ENCODE measurements at places on chromosomes 11 and 22. TPM values are rescaled to one million over a fixed set of nuclear protein-coding genes. Genes with fewer than 3 reads are reported as not detected.

DNA sequence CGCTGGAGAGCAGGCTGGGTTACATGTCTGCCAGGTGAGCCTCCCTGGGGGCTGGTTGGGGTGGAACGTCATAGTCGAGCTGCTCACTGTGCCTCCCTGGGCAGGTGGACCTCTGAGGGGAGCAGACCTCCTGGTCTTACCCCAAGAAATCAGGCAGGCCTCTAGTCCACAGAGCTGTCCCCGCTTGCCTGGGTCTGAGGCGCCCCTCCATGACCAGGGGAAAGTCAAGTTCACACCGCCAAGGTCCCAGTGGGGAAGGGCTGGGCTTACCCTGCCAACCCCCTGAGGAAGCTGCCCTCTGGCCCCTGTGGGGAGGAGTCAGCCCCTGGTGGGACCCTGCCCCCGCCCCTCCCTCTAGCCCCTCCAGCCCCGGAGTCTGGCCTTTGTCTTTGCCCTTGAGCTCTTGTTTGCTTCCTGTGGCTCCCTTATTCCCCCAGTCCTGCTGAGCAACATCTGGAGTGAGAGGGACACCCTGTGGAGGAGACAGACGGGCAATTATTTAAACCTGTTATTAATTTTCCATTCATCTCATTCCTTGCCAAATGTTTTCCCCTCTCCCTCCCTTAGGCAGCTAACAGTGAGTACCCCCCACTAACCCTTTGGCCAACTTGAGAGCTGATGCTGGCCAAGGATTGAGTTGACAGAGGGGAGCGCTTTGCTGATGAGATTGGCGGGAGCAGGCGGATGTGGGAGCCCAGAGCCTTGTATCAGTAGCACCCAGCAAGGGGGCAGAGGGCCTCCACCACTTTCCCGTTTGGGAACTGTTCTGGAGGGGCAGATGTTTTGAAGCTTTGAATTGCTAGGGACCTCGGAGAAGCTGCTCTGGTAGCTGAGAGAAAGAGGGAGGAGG, 83.4 kb downstream of the CEP164 start:
- DNase-seq, result no peak

GRCh38 chr11:95154514-95154913, 64.9 kb downstream of the ENDOD1 start:
- DNase-seq, result peak; percentile 88

DNA sequence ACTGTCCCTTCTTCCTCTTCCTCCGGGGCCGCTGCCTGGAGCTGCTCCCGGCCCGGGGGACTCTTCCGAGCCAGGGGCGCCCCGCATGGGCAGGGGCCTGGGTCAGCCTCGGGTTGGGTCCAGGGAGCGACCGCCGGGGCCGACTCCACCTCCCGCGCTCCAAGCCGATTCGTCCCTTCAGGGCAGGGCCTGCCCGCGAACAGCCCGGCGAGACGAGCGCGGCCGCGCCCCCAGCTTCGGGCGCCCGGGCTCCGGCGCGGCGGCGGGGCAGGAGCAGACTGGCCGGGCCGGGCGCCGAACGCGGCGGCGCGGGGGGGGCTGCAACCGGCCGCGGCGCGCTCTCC, at the start of gene LARGE1:
LARGE1 (minus strand) TSS at position 280 of the 344 bp plus-strand sequence.
- DNase-seq, result peak; percentile 5

DNA sequence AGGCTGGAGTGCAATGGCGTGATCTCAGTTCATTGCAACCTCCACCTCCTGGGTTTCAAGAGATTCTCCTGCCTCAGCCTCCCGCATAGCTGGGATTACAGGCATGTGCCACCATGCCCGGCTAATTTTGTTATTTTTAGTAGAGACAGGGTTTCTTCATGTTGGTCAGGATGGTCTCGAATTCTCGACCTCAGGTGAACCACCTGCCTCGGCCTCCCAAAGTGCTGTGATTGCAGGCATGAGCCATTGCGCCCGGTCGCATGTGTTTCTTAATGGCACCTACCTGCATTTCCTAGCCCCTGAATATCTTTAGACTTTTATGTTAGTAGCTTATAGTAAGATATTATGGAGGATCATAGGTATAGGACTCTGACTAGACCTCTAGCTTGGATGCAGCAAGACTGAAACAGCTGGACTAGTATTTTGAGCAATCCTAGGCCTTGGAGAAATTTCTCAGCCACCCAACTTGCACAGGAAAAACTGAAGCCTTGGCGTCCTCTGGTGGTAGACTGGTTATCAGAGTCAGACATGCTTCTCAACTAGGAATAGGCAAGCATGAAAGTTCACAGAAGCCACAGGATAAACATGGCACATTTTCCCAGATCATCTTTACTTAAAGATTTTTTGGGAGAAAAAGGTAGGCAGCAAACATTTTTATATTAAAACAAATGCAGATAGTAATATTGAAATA, 22.7 kb upstream of the C1QTNF4 start:
- DNase-seq, result no peak

GRCh38 chr11:20535271-20535881, 64.0 kb upstream of the SLC6A5 start:
- DNase-seq, result no peak

DNA sequence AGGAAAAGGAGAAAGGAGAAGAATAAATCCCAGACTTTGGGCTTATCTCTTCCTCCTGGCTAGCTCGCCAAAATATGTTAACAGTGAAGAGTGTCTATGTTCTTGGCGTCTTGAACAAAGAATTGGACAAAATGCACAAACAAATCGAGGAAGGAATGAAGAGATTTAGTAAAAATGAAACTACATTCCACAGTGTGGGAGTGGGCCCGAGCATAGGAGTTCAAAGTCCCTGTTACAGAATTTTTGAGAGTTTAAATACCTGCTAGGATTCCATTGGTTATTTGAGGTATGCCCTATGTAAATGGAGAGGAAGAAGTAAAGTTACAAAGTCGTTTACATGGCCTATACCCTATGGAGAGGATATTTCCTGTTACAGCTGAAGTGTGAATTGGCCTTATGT, 525.1 kb upstream of the CNTN5 start:
- DNase-seq, result no peak

GRCh38 chr11:46457021-46457420, 65.4 kb upstream of the CHRM4 start:
- no peak for DNase-seq

GRCh38 chr11:2599561-2600189, 100.1 kb downstream of the KCNQ1OT1 start:
- no peak for DNase-seq

GRCh38 chr11:109788948-109789490, 304.2 kb upstream of the ZC3H12C start:
- DNase-seq, result no peak

ZNF202 gene
- 9.4 TPM for total RNA-seq

FJX1 gene
- total RNA-seq, result 0.54 TPM

SLC35F2 gene
- 27.5 TPM for total RNA-seq

SERPING1 gene
- 49.8 TPM for total RNA-seq

C11orf97 gene
- total RNA-seq, result not detected

SAA4 gene
- not detected for total RNA-seq

Measured in hematopoietic multipotent progenitor cell (in vitro differentiated cells).